ENCODE measurements at places on chromosomes 1 and 21. TPM values are rescaled to one million over a fixed set of nuclear protein-coding genes. Genes with fewer than 3 reads are reported as not detected.

- DNase-seq = no peak
Measured at GRCh38 chr1:187275985-187276575, 447.3 kb downstream of the PLA2G4A start.

- DNase-seq = no peak
Measured at GRCh38 chr1:61280452-61280851, 198.1 kb downstream of the NFIA start.

DNA sequence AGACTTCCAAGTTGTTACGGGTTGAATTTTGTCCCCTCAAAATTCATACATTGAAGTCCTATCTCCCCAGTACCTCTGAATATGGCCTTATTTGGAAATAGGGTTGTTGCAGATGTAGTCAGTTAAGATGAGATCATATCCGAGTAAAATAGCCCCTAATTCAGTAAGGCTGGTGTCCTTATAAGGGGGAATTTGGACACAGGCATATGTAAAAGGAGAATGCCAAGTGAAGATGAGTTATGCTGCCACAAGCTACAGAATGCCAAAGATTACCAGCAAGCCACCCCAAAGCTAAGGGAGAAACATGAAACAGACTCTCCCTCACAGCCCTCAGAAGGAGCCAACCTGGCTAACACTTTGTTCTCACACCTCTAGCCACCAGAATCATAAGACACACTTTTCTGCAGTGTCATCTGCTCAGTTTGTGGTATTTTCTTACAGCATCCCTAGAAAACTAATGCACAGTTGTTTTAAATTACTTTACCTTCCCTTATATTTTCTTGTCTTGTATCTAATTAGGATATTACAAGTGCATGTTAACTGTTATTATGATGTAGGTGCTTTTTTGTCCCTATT lies 43.3 kb upstream of the PRDX6 start:
- DNase-seq = no peak

DNA sequence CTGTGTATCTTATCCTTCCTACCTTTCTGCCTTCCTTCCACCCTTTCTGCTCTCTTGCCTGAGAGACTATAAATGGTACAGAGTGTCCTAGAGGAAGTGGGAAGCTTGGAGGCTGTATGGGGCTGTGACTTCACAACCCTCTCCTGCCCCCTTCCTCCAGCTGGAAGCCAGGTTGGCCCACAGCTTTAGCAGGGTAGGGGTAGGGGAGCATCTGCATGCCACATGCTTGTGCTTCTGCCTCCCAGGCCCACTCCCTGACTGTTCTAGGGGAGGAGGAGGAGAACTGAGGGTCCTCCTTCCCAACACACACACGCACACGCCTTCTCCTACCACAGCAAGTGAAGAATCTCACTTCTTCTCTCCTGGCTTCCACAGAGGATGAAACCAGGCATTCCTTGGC lies 3.9 kb upstream of the SLC27A3 start:
- DNase-seq = no peak

The ARHGEF16 gene
- not detected for total RNA-seq

GRCh38 chr1:53822931-53823330 lies 15.2 kb downstream of the NDC1 start:
- DNase-seq = no peak

- peak; percentile 46 for DNase-seq
Measured at GRCh38 chr1:156889802-156890580, 3.5 kb upstream of the PEAR1 start.

DNA sequence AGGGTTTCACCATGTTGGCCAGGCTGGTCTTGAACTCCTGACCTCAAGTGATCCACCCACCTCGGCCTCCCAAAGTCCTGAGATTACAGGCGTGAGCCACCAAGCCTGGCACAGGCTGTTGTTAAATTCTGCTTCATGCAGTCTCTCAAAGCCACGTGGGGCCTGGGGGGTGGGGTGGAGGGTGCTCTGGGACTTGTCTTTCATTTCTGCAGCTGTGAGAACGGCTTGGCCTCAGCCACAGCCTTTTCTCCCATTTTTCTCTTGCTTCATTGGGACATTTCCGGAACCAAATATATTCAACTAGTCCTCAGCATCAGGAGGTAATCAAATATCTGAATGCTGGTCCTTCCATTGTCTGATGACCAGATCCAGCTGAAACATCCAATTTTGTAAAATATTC lies 27.6 kb upstream of the KCNE2 start:
- no peak for DNase-seq

GRCh38 chr1:15948091-15948591 lies 27.8 kb downstream of the ZBTB17 start:
- no peak for DNase-seq

The CHML gene
- total RNA-seq = 11.4 TPM

- DNase-seq = no peak
Measured at GRCh38 chr1:36814083-36814482, 220.2 kb downstream of the GRIK3 start.

DNA sequence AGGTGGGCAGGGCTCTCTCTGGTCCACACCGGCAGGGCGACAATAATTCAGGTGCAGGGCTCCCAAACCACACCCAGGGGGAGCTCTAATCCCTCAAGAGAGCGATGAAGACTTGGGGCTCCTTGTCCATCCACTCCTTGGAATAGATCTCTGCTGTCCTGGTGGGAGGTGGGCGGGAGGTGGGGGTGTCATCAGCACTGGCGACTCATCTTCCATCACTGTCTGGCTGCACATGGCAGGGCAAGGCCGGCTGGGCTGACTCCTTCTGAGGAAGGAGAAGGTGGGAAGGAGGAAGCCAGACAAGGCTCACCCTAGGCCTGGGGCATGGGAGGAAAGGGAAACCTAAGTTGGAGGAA lies 29.3 kb downstream of the TNNT2 start:
- peak; percentile 3 for DNase-seq

- no peak for DNase-seq
Measured at GRCh38 chr1:44803312-44804095, 3.3 kb downstream of the PLK3 start.

DNA sequence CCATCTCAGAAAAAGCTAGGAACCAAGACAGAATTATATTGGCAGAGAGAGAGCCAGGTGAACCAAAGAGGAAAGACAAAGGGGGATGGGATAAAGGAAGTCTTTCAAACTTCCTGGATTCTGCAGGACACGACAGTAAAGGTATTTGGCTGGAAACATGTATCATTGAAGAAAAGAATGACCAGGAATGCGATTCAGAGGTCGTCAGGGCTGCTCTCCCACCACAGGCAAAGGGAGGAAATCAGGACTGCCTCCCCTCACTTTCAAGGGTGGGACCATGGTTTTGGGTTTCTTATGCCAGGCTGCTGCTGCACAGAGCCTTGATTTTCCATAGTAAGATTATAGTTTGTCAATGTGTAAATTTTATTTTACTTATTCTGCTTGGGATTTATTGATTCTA lies 848.8 kb downstream of the BRINP3 start:
- no peak for DNase-seq

The DDAH1 gene
- total RNA-seq = not detected

The KRTAP11-1 gene
- total RNA-seq = not detected

DNA sequence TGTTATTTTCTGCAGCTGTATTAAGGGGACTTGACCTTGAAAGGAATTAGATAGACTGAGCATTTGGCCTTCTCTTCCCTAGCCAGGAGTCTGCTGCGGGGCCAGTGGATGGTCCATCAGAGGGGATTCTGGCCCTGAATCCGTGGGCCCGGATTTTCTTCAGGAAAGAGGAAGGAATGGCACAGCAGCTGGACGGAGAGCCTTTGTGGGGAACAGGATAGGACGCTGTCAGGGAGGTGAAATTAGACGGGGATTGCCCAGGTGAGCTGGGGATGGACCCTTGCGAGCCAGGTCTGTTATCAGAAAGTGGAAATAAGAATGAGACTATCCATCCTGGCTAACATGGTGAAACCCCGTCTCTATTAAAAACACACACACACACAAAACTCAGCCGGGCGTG lies 1.7 kb upstream of the C2CD2 start:
- DNase-seq = no peak

The KCNT2 gene
- total RNA-seq = not detected

DNA sequence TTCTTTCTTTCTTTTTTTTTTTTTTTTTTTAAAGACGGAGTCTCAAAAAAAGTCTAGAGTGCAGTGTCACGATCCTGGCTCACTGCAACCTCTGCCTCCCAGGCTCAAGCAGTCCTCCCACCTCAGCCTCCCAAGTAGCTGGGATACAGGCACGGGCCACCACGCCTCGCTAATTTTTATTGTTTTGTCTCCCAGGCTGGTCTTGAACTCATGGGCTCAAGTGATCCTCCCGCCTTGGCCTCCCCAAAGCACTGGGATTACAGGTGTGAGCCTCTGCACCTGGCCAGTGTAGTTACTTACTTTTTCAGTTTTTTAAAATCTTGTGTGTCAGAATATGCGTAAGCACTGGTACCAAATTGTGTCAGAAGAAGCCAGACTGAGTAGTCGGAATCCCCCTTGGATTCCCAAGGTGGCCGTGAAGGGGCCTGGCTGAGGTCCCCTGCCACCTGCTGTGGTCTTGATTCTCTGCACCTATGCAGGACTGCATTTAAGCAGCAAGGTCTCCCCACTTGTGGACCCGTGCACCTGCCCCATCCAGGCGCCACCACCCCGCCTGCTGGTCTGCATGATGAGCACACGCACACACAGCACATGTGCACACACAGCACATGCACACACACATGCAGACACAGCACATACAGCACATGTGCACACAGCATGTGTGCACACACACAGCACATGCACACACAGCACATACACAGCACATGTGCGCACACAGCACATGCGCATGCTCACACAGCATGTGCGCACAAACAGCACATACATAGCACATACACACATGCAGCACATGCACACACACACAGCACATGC lies 47.5 kb downstream of the PCNT start:
- DNase-seq = no peak

DNA sequence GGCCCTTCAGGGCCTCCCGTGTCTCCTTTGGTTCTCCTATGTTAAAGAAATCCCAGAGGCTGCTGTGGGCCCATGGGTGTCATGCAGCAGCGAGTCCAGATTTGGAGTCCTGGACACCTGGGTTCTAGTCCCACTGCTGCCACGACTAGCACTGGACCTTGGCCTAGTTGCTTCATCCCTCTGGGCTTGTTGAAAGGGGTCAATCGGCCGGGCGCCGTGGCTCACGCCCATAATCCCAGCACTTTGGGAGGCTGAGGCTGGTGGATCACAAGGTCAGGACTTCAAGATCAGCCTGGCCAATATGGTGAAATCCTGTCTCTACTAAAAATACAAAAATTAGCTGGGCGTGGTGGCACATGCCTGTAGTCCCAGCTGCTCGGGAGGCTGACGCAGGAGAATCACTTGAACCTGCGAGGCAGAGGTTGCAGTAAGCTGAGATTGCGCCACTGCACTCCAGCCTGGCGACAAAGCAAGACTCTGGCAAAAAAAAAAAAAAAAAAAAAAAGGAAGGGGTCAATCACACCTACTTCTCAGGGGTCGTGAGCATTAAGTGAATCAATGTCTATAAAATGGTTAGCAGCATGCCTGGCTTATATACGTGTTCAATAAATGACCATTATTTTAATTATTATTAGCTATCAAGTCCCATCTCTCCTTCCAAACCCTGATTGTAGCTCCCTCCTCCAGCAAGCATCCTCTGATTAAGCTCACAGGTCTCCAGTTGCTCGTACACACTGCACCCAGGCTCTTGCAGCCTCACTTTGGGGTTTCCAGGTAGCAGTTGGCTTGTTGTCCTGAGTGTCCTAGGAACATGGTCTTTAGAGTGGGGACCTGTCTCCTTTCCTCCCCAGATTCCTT lies 43.8 kb downstream of the KIRREL1 start:
- no peak for DNase-seq

Measured in T-cell (primary cell).